ENCODE measurements at places on chromosomes 6 and 20.

DNA sequence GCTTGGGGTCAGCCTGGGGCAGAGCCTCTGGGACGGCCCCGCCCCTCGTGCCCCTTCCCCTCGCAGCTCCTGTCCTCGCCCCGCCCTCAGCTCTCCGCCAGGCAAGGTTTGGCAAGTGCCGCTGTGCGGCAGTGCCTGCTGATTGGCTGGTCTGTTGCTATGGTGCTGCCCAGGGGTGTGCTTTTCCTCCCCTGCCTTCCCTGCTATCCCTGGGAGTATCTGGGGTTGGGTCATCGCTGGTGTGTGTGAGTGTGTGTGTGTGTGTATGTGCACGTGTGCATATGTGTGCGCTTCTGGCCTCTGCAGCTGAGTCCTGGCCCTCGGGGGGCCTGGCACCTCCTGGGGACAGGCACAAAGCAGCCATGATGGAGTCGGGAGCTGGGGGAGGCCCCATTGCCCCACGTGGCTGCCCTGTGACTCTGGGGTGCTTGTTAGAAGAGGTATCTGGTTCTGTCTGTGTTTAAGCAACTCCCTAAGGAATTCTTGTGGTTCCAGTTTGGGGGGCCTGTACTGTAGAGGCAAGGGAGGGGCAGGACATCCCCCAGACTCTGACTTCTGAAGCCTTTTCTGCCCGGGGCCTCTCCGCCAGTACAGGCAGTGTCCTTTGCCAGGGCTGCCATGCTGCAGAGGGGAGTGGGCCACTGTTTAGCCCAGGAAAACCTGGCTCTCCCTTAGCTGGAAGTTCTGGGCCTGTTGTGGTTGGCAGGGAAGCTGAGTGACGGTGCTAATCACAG is 6.9 kb downstream of the RTEL1 start:
- peak; percentile 18 for DNase-seq

DNA sequence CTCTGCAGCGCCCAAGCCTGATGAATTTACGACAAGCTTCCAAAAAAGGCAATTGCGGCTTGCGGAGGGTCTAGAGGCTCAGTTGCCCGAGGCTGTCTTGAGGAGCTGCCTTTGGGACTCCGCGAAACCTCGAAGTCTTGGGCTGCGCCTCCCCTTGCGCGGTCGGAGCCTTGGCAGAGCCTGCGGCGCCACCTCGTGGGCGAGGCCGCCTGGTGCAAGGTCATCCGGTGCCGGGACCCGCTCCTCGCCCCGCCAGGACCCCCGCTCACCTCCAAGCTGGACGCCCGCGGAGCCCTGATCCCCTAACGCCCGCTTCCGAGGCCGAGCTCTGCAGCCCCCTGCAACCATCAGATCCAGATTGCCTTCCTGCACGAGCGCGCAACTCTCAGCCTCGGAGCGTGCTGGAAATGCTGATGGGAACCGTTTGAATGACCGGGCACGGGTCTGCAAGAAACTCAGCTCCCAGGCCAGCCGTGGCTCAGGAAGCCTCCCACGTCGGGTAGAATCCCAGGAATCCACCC is 14.9 kb upstream of the FAM210B start:
- DNase-seq, result peak; percentile 33

DNA sequence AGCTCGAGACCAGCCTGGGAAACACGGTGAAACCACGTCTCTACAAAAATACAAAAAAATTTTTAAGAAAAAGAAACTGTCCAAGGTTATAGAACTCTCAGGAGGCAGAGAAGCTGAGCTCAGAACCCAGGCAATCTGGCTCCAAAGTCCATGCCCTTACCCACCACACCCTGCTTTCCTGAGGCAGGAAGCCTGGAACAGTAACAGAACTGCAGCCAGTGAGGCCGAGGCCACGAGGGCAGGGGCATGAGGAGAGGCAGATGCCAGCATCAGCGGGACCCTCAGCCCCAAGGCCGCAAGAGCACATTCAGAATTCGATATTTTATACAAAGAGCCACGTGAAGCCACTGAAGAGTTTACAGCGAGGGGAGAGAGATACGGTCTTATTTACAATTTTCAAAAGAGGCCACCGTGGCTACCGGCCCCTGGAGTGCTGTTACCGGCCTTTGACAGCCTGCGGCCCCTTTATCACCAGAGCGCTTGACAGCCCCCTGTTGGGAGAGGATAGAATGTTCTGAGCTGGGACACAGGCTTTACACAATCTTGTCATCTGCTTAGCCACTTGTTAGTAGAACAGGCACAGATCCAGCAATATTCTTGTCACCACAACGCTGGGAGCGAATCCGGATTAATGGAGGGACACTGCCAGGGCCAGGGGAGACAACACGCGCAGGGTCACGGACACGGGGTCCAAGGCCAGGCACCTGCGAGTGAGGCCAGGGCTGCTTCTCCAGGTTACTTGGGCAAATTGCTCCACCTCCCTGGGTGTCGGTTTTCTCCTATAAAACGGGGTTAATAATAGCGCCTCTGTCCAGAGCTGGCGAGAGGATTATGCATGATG is 5.6 kb downstream of the SPATA2 start:
- DNase-seq, result no peak

DNA sequence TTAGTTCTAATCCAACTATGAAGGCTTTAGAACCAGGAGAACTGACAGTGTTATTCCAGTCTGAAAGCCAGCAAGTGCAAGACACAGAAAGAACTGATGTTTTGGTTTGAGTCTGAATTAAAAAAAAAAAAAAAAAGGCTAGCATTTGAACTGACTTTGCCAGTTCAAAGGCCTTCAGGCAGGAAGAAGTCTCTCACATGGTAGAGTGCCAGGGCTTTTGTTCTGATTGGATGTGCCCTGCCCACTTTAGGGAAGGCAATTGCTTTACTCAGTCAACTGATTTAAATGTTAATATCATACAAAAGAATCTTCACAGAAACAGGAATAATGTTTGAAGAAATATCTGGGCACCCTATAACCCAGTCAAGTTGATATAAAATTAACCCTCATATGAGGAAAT is 212.2 kb downstream of the HIVEP2 start:
- DNase-seq, result no peak

- DNase-seq, result no peak
These were observed 198.4 kb upstream of the SLC35B3 start for GRCh38 chr6:8633762-8634161.

DNA sequence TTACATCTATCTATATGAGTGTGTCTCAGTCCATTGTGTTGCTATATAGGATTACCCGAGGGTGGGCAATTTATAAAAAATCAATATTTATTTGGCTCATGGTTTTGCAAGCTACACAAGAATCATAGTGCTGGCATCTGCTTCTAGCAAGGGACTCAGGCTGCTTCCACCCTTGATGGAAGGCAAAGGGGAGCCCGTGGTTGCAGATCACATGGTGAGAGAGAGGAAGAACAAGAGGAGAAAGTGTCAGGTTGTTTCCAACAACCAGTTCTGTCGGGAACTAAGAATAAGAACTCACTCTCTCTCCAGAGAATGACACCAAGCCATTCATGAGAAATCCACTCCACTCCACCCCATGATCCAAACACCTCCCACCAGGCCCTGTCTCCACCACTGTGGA is 48.2 kb upstream of the TENT5A start:
- no peak for DNase-seq
